NCI-H1048 (cell line): ENCODE measurements at places on chromosomes 5 and 9.

GRCh38 chr5:89117124-89117644 is 234.2 kb upstream of the MEF2C start:
- DNase-seq: no peak

- no peak for DNase-seq
Observed at GRCh38 chr5:51148437-51148836, 234.8 kb upstream of the ISL1 start.

GRCh38 chr5:100409660-100410151 is 125.5 kb upstream of the FAM174A start:
- DNase-seq: no peak

- no peak for DNase-seq
Observed at GRCh38 chr5:92003806-92004205, 620.7 kb upstream of the ARRDC3 start.

DNA sequence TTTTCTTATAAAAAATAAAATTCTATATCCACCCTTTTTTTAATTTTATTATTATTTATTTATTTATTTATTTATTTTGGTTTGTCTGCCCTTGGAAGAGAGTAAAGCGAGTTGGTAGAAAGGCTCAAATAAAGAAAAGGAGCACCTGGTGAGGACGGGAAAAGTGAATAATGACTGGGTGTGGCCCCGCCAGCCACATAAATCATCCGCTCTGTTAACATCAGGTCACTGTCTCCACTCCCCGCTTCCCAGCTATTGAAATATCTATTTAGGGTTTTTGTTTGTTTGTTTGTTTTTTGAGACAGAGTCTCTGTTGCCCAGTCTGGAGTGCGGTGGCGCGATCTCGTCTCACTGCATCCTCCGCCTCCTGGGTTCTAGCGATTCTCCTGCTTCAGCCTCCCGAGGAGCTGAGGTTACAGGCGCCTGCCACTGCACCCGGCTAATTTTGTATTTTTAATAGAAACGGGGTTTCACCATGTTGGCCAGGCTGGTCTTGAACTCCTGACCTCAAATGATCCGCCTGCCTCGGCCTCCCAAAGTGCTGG is 844 bp downstream of the POLR3G start:
- no peak for DNase-seq

- no peak for DNase-seq
Observed at GRCh38 chr5:110335361-110336066, 391.0 kb downstream of the TMEM232 start.

GRCh38 chr9:135888766-135889394 is 18.5 kb downstream of the CAMSAP1 start:
- no peak for DNase-seq

- DNase-seq: no peak
Observed at GRCh38 chr5:107736638-107737037, 65.9 kb upstream of the EFNA5 start.

DNA sequence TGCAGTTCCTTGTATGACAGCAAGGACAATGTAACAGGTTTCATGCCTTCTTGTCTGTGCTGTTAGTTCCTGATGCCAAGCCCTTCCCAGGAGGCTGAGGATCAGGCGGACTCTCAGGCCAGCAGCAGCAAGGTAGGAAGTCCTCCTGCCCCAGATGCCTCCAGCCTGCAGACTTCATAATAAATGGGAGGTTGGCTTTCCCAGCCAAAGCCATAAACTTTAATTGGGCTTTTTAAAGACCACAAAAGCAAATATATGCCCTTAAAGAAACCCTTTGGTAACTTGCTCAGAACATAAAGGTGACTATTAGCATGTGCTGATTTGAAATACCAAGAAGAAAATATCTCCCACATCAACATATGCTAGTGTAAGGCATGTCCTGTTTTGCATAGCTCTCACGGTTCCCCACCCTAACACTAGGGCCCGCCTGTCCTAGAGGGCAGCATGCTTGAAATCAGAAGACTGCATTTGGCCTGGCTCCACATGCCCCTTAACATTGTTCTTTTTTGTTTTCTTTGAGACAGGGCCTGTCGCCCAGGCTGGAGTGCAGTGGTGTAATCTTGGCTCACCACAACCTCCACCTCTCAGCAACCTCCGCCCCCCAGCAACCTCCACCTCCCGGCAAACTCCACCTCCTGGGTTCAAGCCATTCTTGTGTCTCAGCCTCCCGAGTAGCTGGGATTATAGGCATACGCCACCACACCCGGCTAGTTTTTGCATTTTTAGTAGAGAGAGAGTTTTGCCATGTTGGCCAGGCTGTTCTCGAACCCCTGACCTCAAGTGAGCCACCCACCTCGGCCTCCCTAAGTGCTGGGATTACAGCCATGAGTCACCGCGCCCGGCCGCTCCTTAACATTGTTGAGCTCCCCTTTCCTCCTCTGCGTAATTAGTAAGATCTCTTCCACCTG is 44.6 kb upstream of the FCN1 start:
- no peak for DNase-seq

DNA sequence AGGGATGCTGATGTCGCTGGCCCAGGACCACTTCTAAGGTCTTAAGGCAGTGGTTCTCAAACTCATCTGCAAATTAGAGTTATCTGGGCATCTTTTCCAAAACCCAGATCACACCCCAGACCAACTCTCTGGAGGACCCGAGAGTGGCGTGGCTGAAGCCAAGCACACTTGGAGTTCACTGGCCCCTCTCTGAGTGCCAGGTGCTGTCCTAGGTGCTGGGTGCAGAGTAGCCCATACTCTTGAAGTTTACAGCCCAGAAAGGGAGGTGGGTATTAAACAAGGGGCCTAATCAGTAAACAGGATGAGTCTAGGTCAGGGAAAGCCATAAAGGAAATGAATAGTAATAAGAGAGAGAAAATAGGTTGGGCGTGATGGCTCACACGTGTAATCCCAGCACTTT is 17.6 kb downstream of the CAMK2A start:
- no peak for DNase-seq

- no peak for DNase-seq
Observed at GRCh38 chr5:140182075-140182711, 7.2 kb downstream of the CYSTM1 start.

- no peak for DNase-seq
Observed at GRCh38 chr9:99020786-99021436, 77.2 kb downstream of the COL15A1 start.

DNA sequence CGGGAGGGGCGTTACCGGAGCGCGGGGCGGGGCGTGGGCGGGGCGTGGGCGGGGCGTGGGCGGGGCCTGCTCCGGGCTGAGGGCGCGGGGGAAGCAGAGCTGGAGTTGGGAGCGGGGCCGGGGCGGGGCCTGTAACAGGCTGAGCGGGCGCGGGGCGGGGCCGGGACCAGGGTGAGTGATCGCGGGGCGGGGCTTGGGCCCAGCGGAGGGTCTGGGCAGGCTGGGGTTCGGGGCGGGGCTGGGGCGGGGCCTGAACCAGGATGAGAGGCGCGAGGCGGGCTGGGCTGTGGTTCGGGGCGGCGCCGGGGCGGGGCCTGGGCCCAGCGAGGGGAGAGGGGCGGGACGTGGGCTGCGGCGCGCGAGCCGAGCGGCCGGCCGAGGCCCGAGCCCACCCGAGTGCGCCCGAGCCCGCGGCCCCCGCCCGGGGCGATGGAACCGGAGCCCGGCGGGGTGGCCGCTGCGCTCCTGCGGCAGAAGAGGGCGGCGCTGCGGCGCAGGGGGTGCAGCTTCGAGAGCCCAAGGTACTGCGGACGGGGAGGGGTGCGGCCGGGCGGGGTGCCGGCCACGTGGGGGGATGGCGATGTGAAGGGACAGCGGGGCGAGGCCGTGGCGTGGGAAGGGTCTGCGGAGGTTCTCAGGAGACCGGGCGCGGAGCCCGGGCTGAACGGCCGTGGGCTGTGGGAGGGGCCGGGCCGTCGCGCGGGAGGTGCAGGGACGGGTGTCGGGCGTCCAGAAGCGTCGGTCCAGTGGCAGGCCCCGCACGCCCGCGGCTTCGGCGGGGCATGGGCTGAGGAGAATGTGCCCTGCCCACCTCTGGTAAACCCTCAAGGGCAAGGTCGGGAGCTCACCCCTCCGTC is 39.5 kb upstream of the GARNL3 start:
- DNase-seq: peak; percentile 70

DNA sequence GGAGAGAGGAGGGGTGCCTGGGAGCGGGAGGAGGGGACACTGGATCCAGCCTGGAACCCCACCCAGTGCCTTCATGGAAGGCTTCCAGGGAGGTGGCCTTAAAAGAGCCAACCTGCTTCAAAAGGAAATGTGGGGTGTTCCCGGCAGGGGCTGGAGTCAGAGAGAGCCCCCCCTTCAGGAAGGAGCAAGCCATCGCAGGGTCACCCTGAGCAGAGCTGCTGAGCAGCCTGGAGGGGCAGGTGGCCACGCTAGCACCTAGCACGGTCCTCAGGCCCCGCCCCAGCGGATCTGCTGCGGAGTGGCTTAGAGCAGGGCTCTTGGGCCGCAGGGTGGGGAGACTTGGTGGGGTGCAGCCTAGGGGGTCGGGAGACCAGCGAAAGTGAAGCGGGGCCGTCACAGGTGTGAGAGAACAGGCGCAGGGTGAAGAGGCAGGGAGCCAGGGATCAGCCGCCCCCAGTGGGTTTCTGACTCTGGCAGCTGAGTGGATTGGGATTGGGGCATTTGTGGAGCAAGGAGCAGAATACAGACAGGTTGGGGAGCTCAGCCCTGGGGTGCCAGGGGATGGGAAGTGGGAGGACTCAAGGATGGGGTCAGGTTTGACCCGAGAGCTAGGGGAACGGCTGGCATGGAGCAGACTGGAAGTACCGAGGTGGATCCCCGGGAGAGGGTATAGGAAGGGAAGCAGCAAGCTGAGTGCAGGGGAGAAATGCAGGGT is 1.5 kb downstream of the LCN2 start:
- no peak for DNase-seq

GRCh38 chr5:133706506-133707430 is 94.4 kb upstream of the FSTL4 start:
- DNase-seq: no peak

- no peak for DNase-seq
Observed at GRCh38 chr5:139524940-139525585, 36.1 kb upstream of the UBE2D2 start.

DNA sequence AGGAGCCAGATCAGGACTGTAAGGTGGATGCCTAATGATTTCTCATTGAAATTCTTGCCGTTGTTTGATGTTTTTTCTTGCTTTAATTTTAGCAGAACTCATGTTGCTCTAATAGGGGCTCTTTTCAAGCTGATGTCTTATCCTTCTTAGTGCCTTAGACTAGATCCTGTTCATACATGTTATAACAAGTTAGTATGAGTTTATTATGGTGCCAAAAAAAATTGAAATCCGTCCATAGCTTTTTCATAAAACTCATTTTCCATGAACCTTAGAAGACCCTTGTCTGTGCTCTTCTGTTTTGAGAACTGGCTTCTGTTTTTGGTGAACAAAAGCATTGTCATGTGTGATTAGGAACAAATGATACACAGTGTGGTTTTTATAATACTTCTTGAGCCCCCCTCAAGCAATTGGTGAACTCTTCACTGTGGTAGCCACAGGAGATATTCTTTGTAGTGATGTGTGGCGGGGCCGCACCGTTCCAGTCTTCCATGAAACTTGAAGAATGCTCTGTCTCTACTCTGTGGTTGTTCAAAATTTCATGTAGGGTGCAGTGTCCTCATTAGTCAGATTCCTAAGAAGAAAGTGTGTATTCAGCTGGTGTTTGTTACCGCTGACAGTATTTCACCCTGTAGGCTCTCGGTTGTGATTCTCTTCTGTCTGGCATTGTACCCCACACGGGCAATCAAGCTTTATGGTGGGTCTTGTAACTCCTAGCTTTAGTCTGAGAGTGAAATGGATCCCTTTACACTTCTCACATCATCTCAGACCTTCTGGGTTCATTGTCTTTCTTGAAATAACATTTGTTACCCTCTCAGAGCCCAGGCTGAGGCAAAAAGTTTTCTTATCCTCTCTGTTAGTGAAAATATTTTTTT is 10.7 kb downstream of the OTULIN start:
- no peak for DNase-seq

- no peak for DNase-seq
Observed at GRCh38 chr9:91751922-91752321, 198.1 kb downstream of the ROR2 start.

GRCh38 chr5:147332658-147333057 is 97.8 kb downstream of the STK32A start:
- DNase-seq: no peak

DNA sequence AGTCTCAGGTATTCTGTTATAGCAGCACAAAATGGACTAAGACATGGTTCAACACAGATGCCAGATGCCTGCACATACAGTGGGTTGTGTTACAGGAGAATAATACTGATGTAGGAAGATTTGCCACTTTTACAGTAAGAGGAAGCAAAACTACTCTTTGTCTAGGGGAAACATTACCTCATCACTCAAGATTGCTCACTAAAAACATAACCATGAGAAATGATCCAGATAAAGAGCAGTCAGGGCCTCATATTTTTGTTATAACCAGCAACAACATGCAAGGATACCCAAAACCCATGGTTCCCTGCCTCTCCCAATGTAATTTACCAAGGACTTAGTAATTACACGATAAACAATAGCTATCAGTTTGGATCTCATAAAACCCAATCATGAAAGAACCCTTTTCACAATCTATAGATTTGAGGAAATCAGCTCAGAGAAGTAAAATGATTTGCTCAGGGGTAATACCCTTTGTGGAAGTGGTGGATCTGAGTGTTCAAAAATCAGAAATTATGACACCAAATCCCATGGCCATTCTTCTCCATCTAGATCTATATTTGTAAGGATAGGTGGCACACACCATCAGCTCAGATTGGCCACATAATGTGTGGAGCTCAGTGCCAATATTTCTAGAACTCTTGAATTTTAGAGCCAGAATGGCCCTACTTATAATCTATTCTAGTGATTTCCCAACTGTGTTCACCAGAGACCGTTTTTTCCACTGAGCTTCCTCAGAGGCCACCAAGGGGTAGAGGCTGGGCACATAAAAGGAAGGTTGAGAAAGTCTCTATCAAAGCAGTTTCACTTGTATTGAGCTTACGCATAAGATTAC is 27.8 kb downstream of the DPYSL3 start:
- no peak for DNase-seq

GRCh38 chr5:122756264-122756911 is 18.5 kb upstream of the SNX2 start:
- no peak for DNase-seq

GRCh38 chr5:111386832-111387162 is 125.5 kb downstream of the STARD4 start:
- no peak for DNase-seq

DNA sequence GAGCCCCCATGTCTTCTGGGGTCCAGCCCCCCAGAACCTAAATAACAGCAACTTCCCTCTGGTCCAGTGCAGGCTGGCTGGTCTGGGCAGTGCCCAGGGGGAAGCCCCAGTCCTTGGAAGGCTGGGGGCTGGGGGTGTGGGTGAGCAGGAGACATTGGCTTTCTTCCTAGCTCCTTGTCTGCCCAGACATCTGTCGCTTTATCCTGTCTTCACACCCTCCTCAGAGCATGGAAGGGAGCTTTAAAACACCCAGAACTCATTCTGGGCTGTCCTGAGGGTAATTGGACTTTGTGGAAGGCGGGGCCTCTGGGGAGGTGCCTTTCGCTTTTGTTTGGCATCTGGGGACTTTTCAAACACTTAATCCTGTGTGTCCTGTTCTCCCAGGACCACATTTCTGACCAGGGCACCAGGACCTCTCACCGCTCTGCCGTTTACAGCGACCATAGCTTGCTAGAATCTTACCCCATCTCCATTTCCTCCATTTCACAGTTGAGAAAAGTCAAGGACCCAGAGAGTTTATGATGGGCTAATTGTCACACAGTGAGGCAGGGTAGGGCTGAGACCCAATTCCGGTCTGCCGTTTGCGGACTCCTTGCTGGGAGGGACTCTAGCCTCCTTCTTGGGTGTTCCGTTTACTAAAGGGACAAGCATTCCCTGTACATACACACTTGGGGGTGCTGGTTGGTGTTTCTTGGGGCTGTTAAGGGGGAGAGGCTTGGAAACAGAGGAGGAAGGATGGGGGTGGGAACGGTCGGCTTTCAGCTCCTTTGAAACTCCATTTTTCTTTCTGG is 1.1 kb downstream of the GSN start:
- no peak for DNase-seq
